ENCODE measurements at places on chromosomes 12 and 14.

GRCh38 chr12:5395443-5396271, 36.3 kb upstream of the NTF3 start:
- no peak for DNase-seq

GRCh38 chr12:108643941-108644810, 10.5 kb upstream of the SELPLG start:
- no peak for DNase-seq

DNA sequence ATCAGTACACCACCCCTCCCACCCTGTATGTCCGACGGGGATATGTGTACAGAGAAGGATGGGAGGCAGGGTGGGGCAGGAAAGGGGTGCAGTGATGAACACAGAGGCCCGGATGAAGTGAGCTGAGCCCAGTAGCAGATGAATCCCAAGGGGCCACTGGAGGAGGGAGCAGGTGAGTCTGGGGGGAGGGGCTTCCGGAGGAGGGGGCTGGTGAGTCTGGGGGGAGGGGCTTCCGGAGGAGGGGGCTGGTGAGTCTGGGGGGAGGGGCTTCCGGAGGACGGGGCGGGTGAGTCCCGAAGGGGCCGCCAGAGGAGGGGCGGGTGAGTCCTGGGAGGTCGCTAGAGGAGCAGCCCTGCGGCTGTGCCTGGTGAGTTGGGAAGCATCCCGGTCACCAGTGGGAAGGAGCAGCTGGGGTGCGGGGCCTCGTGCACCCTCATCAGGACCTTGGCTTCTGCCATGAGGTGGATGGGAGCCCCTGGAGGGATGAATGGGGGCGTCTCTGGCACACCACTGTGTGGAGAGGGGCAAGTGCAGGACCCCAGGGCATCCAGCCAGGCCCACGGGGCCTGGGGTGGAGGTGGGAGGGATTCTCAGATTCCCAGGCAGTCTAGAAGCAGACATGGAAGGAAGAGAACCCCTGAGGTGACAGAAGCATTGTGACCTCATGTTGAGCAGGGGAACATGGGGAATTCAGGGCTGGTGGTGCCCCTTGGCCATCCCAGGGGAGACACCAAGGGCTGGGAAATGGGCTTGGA, 14.0 kb downstream of the BEGAIN start:
- DNase-seq: no peak

GRCh38 chr12:104605685-104606084, 148.9 kb downstream of the CHST11 start:
- DNase-seq: no peak

DNA sequence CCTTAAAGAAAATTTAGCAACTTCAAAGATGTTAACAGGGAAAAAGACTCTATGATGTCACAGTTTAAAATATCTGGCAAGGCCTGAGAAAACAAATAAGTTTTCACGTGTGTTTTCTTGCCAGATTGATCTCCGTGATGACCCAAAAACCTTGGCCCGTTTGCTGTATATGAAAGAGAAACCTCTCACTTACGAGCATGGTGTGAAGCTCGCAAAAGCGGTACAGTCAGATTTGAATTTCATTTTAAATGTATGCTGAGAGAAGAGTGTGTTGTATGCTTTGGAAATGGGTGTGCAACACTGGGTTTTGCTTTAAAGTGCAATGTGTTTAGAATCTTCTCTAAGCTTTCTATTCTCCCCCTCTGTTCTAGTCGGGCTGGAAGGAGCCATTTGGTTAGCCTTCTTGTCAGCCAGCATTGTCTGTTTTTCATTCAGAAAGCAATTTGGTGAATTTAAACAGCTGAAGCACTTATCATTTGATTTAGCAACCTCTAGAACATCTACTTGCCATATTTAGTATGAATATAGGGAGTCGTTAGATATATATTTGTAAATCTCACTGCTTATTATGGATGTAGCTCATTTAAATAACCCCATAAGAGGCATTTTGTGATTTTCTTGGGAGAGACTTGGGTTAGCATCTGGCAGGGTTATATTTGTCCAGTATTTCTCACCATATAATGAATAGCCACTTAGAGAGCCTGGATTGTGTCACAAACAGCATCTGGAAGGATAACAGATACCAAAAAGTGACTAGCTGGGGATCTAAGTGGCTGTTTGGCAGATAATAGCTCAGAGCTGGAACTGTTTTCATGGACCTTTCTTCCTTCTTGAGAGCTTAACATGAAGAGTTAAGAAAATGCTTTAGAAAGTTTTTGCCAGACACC, 35.5 kb downstream of the GPHB5 start:
- DNase-seq: no peak

DNA sequence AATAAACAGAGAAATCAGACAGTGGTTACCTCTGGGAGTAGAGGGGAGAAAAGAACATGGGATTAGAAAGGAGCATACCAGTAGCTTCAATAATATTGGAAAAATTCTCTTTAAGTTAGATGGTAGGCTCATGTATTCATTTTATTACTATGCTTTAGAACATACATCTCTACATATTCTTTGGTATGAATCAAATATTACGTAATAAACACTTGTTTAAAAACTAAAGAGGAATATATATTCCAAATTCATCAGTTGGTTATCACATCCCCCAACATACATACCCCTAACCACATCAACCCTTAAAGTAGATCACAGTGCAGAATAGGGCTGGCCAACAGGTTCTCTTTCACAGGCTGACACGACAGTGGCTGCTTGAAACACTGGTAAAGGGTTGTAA, 5.6 kb downstream of the RPAP3 start:
- DNase-seq: no peak

DNA sequence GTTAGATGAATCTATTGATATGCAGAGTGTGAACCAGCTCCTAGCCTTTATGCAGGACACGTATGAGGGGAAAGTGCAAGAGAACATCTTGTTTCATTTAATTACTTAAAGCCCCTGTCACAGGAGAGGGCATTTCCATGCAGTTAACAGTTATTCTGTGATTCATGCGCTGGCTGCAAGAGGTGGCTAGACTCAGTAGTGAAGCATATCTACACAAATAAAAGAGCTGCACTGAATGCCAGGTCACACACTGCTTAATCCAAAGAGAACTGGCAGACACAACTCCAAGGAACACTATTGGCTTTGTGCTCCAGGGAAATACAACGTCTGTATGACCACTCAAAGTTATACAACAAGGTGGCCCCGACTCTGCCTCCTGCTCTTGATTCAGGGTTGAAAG, 394.1 kb downstream of the C12orf75 start:
- DNase-seq: no peak

- no peak for DNase-seq
Observed at GRCh38 chr12:43891856-43892574, 56.1 kb downstream of the TMEM117 start.

GRCh38 chr12:2262449-2262848, 209.7 kb downstream of the CACNA1C start:
- DNase-seq: no peak

- no peak for DNase-seq
Observed at GRCh38 chr12:52380271-52380694, 5.2 kb downstream of the KRT84 start.

- no peak for DNase-seq
Observed at GRCh38 chr12:116739381-116739887, 1.3 kb downstream of the RNFT2 start.

DNA sequence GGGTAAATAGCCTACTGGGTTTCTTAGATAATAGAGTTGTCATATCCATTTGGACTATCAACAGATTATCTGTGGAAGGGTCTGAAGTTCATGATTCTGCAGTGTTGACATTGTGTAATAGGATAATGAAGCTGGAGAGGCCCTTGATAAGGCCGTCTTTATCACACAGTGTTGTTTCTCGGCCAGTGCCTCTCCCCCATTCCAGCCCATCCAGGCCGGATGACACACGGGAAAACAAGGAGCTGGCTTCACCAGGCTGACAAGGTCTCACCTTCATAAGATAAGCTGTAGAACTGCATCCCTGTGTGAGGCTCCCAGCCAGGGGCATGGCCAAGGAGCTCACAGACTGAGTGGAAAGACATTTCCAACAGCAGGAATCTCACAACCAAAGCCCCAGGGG, 8.7 kb upstream of the EML1 start:
- DNase-seq: no peak

- DNase-seq: no peak
Observed at GRCh38 chr14:76640923-76641395, 120.3 kb upstream of the VASH1 start.

DNA sequence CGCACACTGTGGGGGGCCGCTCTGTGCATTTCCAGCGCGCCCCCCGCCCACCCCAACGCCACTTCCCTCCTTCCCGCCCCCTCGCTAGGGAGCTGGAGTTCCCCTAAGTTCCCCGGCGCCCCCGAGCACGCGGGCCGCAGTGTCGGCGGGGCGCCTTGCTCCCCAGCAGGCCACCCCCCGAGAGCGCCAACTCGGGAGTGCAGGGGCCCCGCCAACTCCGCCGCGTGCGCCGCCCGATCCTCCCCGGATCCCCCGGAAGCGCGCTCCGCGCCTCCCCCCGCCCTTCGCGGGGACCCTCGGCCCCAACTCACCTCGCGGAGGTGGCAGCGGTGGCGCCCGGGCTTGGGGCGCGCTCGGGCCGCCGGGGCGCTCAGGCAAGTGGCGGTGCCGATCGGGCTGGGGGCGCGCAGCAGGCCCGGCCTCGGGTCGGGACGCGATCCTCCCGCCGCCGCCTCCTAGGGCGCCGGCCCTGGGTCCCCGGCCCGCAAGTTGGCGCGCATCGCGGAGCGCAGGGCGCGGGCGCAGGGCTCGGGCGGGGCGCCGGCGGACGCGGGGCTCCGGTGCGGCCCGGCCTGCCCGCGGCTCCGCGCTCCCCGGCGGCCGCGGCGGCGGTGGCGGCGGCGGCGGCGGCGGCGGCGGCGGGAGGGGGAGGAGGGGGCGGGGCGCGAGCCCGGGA, at the start of gene NCOR2:
Gene NCOR2, minus strand, starts transcription at position 616 of the 676 bp plus-strand sequence. CDS start 72,361 bp downstream, outside the sequence.
- DNase-seq: no peak

DNA sequence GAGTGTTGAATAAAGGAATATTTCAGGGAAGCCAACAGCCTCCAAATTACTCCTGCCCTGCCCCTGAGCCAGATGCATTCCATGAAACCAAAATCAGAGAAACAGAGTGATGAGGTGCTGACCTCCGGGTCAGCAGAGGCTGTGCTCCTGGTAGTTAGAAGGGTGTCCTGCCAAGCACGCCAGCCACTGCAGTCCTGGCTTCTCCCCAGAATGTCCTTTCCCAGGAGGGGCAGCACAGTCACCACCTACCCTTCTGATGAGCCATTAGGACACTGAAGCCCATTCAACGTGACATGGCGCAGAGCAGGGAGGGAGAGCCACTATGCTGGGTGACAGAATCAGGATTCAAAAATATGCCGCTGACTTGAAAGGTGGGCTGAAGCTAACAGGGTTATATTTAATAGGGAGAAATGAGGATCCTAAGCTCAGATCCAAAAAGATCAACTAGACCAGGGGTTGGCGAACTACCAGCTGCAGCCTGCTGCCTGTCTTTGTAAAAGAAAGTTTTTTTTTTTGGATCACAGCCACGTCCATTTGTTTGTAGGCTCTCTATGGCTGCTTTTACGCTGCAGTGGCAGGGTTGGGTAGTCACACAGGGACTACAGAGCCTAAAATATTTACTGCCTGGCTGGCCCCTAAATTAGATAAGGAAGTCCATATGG, 34.5 kb upstream of the PLEK2 start:
- DNase-seq: no peak

GRCh38 chr12:58750484-58750883, 169.8 kb downstream of the LRIG3 start:
- no peak for DNase-seq

DNA sequence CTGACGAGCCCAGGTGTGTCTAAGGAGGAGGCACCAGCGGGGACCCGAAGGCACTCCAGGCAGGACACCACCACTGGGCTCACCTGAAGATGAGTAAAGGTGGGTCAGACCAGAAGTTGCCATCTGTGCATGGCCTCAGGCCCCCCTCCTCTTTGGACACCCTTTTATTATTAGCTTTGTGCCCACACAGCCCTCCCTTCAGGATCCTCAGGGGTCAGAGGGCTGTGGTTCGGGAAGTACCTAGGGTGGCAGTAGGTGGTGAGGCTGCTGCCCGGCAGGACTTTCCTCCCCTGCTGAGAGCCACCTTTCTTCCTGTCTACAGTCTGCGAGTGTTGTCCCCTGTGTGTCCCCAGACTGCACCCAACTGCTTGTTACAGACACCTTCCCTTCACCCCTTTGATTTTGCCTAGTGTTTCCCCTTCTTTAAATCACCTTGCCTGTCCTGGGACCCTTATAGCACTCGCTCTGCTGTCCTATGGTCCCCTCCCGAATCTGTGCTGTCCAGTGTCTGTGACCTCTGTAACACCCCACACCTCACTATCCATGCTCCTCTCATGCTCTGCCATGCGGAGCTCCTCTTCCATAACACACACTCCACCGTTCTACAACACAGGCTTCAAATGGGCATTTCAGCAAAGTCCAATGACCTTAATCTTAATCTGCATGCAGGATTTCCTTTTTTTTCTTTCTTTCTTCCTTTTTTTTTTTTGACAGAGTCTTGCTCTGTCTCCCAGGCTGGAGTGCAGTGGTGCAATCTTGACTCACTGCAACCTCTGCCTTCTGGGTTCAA, 25.7 kb downstream of the SOAT2 start:
- DNase-seq: no peak

DNA sequence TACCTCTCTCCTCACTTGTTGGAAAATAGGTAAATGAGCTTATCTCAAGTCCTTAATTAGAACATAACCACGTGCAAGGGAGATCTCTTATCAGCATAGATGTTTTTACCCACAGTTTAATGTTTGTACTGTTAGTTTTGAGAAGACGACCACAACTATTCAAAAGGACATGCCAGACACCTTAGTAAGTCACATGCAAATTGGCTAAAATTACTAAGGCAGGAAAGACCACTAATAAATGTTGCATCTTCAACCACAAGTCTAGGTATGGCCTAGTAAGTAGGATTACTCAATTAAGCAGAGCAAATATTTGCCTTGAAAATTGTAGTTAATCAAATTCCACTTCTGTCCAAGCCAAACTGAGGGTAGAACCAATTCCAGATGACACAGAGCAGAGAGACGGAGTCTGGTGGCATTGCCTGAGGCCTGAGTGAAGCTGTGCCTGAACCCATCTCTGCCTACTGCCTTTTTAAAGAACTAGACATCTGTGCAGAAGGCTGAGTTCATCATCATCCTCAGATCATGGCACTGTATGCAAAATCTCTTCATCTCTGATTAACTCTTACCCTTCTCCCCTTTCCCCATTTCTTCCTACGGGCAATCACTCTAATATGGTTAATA, 29.7 kb upstream of the CHST11 start:
- DNase-seq: no peak
